KBM-7 (cell line): ENCODE measurements at places on chromosomes 4 and X.

- DNase-seq: no peak
Measured at GRCh38 chrX:66410806-66411205, 228.1 kb downstream of the EDA2R start.

DNA sequence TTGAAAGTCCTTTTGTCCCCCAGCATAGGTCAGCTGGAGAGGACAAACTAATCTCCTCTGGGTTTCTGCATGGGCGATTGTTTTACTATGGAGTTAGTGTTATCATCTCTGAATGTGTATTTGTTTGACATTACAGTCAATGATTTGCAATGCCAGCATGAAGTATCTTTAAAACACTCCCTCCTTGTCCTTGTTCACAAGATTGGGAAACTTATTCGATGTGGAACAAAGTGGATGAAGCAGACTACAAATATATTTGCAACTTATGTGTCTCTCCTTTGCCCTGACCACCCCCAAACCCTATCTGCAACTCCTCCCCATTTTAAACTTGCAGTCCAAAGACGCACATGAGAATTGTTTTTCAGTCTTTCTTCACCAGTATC, 1.5 kb upstream of the PITX2 start:
- DNase-seq: no peak

DNA sequence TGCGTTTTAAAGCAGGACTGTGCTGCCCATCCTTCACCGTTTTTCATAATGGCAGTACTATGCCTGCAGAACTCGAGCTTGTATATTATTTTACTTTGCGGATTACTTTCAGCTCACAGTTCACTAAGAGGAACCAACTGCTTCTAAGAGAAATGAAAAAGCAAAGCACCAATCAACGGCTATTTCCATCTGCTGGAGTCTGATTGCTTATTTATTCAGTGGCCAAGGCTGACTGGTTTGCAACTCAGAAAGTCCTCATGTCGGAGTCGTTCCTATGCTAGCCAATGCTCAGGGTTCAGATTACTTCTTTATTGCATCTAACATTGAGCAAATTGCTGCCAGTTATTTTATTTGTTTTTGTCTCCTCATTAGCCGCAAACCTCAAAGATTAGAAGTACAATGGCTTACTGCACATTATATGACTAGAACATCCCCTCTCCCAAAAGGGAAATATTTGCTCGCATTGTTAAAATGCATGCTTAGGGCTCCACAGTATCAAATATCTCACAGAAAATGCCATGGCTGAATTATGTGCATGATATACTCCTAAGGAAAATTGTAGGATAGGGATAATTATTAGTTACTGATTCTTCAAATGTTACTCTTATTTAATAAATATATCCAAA, 1628.2 kb upstream of the ADGRL3 start:
- DNase-seq: no peak

- no peak for DNase-seq
Measured at GRCh38 chr4:138831948-138832347, 183.6 kb upstream of the NOCT start.

GRCh38 chrX:40816906-40817305, 81.6 kb upstream of the MED14 start:
- DNase-seq: no peak

DNA sequence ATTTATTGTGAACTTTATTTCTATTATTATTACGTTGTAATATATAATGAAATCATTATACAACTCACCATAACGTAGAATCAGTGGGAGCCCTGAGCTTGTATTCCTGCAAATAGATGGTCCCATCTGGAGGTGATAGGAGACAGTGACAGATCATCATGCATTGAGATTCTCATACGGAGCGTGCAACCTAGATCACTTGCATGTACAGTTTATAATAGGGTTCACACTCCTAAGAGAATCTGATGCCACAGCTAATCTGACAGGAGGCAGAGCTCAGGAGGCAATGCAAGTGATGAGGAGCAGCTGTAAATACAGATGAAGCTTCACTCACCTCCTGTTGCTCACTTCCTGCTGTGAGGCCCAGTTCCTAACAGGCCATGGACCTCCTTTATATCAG, 2170.2 kb downstream of the PCDH7 start:
- DNase-seq: no peak

DNA sequence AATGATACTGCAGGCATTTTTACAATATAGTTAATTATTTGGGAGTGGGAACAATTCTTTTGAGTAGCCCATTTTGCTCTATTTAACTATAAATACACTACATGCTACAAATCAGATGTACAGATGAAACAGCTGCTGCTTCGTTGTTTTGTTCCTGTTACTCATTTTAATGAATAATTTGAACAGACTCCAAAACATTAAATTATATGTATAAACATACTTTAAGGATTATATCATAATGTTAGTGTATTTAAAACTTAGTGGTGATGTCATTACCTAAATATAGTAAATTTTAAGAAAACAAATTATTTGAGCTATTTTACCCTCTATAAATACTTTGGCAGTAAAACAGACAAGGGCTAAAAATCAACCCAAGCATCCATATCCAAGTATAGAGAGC, 60.7 kb downstream of the GAB1 start:
- no peak for DNase-seq

DNA sequence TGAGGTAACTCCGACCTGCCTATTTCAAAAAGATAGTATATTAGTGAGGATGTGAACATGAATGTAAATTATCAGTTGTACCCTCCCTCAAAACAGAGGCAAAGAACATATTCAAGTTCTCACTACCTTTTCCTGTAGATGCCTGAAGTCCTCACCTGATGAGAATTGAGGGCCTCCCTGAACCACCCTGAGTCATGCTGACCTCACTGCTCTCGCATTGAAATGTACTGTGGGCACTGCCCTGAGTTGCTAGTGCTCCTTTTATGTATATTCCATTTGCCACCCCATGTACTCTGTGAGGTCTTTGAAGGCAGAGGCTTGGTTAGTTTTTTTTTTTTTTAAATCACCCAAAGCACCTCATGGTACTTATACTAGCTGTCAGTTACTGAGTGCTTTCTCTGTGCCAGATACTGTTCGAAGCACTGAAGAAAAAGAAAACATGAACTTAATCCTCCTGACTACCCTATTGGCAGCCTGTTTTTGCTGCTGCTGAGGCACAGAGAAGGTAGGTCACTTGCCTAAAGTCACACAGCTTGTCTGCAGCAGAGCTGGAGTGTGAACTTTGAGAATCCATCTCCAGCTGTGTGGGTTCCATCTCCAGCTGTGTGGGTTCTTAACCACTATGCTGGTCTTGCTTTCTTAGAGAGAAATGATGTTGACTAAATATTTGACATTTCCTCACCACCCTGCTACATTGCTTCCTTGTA, 253.1 kb upstream of the GPC4 start:
- no peak for DNase-seq

DNA sequence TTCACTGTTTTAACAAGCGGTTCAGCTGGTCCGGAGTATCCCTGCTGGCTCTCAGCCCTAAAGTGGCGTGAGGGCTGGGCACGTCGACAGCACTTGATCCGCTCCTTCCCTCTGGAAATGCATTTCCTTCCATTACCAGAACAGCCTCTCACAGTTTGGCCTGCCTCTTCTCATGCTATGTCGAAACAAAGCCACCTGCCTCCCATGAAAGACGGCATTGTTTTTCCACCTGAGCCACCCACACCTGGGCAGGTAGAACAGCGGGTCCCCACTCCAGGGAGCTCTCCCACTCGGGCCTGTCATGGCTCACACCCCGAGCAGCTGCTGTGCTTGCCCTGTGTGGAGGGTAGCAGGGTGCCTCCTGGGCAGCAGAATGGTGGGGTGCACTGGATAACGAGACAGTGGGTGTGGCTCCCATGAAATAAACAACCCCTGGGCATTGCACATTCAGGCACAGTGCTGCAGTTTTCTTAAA, 86.2 kb downstream of the FHDC1 start:
- no peak for DNase-seq

GRCh38 chr4:48252313-48252712, 17.3 kb downstream of the TEC start:
- DNase-seq: no peak

DNA sequence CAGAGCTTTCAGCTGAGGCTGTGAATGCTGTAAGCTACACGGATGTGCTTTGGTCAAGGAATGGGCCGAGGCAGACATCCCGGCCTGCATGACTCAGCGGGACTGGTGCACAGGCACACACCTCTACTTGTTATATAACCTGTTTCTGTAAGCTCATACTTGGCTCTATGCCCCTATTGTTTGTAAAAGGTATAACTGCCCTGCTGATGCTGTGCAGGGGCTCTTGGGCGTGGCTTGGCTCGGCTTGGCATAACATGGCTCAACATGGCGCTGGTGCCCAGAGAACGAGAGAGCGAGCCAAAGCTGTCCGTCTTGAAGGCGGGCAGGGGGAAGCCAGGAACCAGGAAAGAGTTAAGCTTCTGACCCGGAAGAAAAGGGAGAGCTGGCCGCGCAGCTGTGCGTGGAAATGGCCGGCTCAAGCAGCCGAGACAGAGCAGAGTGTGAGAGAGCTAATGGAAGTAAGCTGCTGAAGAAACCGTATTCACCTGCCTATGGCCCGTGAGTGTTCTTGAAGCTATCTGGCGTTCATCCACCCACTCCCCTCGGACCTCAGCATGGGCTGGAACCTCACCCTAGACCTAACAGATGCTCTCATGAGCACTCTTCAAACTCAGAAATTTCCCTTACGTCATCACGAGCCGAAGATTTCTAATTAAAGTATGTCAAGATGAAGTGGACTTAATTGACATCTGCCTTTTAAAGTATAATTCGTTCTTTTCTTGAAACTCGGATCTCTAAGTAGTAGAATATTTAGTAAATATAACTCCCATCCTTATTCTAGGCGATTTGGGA, 286.3 kb upstream of the AGA start:
- no peak for DNase-seq

GRCh38 chr4:174856926-174857800, 28.1 kb upstream of the GLRA3 start:
- DNase-seq: no peak

- DNase-seq: no peak
Measured at GRCh38 chr4:78984593-78984992, 45.4 kb upstream of the PAQR3 start.

DNA sequence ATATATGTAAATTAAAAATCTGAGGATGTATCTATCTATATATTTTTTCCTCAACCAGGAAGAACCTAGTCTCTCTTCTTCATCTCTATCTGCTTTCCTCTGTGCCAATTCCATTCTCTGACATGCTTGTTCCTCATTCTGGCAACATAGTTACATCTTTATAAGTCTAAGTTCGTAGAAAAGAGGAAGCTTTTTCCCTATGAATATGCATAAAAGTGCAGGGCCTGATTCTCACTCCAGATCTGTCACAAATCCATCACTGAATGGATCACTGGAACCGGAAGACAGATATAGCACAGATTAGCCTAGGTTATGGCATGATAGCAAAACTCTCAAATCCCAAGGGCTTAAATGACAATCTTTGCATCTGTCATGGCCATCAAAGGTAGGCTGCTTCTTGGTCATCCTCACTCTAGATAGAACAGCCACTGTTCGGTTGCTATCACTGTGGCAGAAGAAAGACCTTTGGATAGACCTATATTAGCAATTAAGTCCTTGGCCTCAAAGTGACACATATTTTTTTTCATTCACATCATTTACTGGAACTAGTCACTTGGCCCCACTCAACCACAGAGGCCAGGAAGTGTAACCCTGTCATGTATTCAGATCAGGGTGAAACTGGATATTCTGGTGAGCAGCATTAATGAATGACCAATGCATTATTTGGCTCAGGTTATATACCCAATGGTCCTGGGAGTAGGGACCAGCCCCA, 22.2 kb downstream of the DTHD1 start:
- DNase-seq: peak; percentile 86

DNA sequence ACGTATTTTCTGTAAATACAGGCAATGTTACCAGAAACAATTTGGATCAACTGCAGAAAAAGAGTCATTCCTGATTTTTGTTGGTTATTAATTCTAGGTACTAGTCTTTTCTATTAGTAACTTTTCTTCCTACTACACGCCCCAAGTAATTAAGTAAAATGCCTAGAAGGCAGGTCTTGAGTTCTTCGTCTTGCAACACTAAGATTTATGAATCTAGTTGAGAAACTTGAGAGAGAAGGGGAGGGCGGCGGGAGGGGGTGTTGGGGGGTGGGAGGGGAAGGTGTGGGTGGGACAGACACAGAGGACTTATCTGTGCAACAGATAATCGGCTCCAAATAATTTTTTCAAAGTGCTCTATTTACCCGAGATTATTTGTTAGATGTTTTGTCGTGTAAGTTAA, 3.0 kb downstream of the RAP2C start:
- no peak for DNase-seq

GRCh38 chr4:71833232-71833900, 49.5 kb upstream of the GC start:
- no peak for DNase-seq

DNA sequence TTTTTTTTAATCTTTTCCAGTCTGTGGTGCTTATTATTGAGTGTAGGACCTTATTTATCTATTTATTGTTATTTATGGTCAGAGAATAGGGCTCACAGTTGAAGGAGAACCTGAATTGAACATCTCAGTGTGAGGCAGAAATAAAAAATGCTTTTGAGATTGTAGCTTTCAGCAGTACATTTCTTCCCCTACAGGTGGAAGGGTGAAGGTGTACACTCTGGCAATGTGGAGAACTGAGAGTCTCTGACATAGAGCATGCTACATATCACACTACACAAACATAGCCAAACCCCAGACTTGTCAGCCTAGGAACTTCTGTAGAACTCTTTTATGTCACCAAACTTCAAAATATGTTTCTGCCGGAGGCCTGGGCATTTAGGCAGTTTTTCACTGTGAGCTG, 140.2 kb downstream of the STIM2 start:
- no peak for DNase-seq

- no peak for DNase-seq
Measured at GRCh38 chr4:73606465-73606974, 13.7 kb downstream of the RASSF6 start.

GRCh38 chr4:75908555-75908954, 6.3 kb upstream of the PPEF2 start:
- peak; percentile 22 for DNase-seq

GRCh38 chrX:139739138-139739537, 31.2 kb upstream of the MCF2 start:
- DNase-seq: no peak

DNA sequence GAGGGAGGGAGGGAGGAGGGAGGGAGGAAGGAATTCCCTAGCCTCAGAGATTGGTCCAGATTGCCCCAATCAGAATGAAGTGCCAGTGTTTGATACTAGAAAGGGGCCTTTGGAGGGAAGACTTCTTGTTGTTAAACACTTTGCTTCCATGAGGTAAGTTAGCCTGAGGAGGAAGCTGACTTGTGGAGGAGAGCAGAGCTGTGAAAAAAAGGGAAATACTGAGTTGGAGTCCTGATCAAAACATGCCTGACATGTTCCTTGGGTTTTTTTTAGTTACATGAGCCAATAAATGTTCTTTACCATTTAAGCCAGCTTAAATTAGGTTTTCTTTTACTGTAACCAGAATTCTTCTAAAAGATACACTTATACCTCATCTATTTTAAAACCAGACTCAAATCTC, 57.6 kb downstream of the GSX2 start:
- DNase-seq: peak; percentile 47
